ENCODE measurements at places on chromosomes 12 and 14.

GRCh38 chr12:6052940-6053329, 71.5 kb downstream of the VWF start:
- no peak for DNase-seq

- DNase-seq: no peak
Observed at GRCh38 chr12:107594995-107595394, 90.6 kb upstream of the PWP1 start.

GRCh38 chr12:4701395-4702190, 18.6 kb upstream of the GALNT8 start:
- no peak for DNase-seq

- DNase-seq: no peak
Observed at GRCh38 chr12:61011767-61012423, 1248.3 kb upstream of the USP15 start.

DNA sequence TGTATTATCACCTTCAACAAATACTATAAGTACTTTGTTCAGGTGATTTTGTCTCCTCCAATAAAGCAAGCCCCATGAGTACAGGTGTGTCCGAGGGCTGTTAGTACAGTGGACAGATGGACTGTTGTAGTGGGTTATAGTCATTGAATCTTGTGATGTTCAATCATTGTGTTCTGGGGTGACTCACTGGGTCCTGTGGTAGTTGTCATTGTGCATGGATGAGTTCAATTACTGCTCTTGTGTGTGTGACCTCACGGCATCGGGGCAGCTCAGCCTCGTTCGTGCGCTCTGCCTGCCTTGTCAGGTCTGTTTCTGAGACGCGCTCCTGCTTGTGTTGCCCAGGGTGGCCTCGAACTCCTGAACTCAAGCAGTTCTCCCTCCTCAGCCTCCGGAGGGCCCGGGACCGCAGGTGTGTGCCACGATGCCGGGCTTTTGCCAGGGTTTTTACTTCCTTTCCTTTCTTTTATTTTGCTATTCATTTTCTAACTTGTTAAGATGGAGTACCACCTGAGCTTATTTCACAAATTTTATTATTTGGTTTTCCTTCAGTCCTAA, 72.2 kb downstream of the DDX51 start:
- no peak for DNase-seq

DNA sequence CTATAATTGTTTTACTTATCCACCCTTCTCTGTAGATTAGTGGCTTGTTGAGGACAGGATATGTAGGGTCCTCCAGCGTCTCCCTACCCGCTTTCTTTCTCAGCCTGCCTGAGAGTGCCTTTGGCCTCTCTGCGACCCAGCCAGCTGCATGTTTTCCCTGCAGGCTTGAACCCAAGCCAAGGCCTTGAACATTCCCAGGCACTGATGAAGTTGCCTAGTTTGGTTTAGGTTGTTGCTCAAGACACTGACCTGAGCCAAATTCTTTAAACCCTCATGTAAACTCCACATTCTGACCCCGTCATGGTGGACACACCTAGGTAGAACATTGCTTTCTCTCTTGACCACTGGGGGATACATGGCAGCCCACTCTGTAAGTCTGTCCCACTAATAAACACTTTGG, 33.4 kb upstream of the TXNRD1 start:
- DNase-seq: no peak

GRCh38 chr14:84929086-84929485, 600.9 kb upstream of the FLRT2 start:
- DNase-seq: no peak

DNA sequence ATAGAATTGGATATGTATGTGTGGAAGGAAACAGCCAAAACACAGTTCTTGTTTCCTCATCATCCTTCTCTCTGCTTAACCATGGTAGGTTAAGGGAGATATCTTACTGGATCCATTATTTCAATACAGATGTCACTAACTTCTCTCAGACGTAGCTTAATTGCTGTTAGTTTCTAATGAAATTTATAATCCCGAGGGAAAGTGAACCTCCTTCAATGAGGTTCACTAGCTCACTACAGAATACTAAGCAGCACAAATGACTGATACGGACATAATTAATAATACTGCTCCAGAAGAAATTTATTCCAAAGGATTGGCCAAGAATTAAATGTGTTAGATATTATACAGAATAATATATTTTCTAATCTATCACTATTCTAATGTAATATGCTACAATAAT, 28.6 kb upstream of the PTPRO start:
- no peak for DNase-seq
